SJSA1 (cell line): ENCODE measurements at places on chromosomes 2 and 18.

DNA sequence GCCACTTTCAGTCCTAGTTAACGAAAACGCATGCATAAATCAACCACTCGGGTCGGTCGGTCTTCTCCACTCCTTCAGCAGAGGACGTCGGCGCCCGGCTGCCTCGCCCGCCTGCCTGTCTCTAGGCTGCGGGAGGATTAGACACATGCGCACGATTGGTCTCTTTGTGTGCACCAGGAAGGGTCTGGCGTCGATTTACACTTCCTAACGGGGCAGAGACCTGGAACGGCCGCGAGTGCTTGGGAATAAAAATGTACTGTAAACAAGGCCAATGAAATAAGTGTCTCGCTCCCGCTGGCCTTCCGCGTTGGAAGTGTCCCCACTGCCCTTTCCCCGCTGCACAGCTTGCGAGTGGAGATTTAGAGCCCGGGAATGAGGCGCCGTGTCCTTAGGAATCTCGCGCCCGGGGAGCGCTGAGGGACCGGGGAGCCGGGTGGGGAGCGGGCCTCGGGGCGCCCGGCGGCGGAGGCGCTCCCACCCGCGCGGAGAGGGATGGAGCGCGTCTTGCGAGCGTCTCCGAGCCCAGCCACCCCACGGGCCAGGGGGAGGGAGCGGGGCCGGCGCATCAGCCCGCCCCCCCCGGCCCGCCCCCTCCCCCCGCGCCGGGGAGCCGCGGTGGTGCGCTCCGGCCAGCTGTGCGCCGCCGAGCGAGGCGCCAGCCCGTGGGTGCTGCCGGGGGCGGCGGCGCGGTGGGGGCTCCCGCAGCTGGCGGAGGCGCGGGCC lies at the start of gene DOK6:
Gene DOK6 (plus strand): TSS at position 636 of the 723 bp plus-strand sequence.
- H3K36me3 ChIP-seq = no peaks in the 10 kb centered on the region
- peak; percentile 5 for DNase-seq
- peaks cover 10% of the 10 kb centered on the region for H3K4me1 ChIP-seq
- H3K27ac ChIP-seq = no peak within 1 kb of the TSS
- H3K4me3 ChIP-seq = peak within 1 kb of the TSS; percentile 13; the same call in 1 of the 2 replicates

GRCh38 chr2:197075754-197076337 lies 149.3 kb upstream of the PGAP1 start:
- no peak overlapping the region for H3K27ac ChIP-seq
- no peak overlapping the region for H3K4me3 ChIP-seq
- H3K4me1 ChIP-seq = peaks cover 14% of the 10 kb centered on the region
- no peaks in the 10 kb centered on the region for H3K27me3 ChIP-seq
- H3K36me3 ChIP-seq = peaks cover 11% of the 10 kb centered on the region
- no peak for DNase-seq

- no peak overlapping the region for H3K27ac ChIP-seq
- 0 out of 2 replicates have a peak, but pooled peaks cover 2% of the 10 kb centered on the region for H3K27me3 ChIP-seq
- H3K4me1 ChIP-seq = no peaks in the 10 kb centered on the region
Observed at GRCh38 chr2:229485857-229486256, 214.8 kb upstream of the PID1 start.

- H3K4me3 ChIP-seq = no peak overlapping the region
- DNase-seq = no peak
- H3K27ac ChIP-seq = no peak overlapping the region
- H3K4me1 ChIP-seq = no peaks in the 10 kb centered on the region
- H3K27me3 ChIP-seq = no peaks in the 10 kb centered on the region
Observed at GRCh38 chr2:62974999-62975398, 75.6 kb upstream of the OTX1 start.

DNA sequence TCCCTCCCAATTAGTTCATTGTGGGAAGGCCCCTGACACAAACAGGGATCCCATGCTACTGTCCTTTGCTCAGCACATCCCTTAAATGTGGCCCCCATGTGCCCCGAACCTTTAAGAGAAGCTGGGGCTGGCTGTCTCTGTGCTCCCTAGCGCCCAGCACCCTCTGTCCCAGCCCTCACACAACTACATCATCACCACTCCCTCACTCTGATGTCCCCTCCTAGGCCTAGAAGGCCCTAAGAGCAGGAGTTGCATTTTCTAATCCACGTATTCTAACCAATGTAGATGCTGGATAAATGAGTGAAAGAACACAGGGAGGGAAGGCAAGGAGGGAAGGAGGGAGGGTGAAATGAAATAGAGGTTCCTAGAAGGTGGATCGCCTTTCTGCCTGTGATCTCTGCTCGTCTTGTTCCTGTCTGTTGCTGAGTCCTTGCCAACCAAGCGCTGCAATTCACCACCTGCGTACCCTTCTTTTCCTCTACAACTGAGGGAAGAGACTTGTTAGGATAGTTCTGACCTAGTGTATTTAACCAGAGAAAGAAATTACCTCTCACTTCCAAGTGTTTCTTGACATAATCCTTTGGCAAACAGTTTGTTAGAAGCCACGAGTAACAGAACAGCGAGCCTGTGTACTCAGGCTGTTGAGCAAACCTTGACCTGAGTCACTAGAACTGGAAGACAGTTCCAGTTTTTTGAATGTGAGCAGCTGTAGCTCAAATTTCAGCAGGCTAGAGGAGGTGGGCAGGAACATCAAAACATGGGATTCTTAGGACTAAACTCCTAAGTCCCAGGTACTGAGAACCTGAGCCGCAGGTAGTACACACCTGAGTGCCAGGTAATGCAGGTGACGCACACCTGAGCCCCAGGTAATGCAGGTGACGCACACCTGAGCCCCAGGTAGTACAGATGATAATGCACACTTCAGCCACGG lies 181.5 kb upstream of the ID2 start:
- no peaks in the 10 kb centered on the region for H3K4me1 ChIP-seq
- no peak overlapping the region for H3K4me3 ChIP-seq
- H3K27ac ChIP-seq = no peak overlapping the region
- no peak for DNase-seq
- H3K36me3 ChIP-seq = no peaks in the 10 kb centered on the region

DNA sequence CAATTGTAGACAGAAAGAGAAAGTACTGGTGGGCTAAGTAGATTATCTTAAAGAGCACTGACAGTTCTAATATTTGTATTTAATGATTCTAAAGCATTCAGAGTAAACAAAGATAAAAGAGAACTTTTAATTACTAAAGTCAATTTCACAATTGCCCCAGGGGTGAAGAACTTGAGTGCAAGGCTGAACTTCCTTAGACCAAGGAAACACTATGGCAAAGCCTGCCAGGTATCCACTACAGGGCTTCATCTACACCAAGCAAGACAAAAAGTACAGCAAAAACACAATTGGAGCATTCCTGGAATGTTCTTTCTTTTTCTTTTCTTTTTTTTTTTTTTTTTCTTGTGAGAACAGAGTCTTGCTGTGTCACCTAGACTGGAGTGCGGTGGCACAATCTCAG lies 46.9 kb upstream of the NDUFV2 start:
- H3K4me1 ChIP-seq = peaks cover 7% of the 10 kb centered on the region
- no peaks in the 10 kb centered on the region for H3K36me3 ChIP-seq
- no peaks in the 10 kb centered on the region for H3K27me3 ChIP-seq
- no peak overlapping the region for H3K4me3 ChIP-seq

DNA sequence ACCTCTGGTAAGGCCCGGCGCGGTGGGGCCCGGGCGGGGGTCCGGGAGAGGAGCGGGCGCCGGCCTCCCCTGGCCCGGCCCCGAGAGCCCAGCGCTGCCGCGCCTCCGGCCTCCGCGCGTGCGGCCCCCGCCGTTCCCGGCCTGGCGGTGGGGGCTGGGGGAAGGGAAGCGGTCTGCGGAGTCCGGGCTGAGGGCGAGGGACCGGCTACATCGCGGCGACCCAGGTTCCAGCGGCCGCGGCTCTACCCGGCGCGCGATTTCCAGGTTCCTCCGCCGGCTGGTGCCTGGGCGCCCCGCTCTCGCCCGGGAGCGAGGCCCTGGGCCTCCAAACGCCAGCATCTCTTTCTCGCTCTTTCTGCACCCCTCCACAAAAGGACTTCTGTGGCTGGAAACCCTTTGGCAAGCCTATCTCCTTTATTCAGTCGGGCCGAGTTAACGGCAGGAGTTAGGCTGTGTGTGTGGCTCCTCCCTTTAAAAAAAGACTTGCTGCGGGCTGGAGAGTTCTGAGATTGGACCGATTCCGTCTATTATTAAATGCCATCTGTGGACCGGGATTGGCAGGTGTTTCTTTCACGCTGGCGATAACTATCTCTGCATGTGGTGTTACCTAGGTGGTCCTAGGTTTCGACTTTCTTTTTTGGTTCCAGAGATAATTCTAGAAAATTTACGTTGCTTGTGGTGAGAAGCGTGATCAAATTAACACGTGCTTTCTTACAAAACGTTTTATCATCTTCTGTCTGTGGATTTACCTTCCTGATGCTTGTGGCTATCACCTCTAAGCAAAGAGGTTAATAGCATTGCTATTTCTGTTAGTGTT lies 592 bp downstream of the ME2 start:
- peaks cover 4% of the 10 kb centered on the region; the same call in 1 of the 2 replicates for H3K36me3 ChIP-seq
- H3K27me3 ChIP-seq = no peaks in the 10 kb centered on the region
- H3K4me3 ChIP-seq = peak overlapping the region; percentile 87
- DNase-seq = no peak

- H3K4me1 ChIP-seq = peaks cover 23% of the 10 kb centered on the region
- H3K27me3 ChIP-seq = no peaks in the 10 kb centered on the region
- H3K36me3 ChIP-seq = peaks cover 8% of the 10 kb centered on the region; the same call in 1 of the 2 replicates
- peak overlapping the region; percentile 91 for H3K4me3 ChIP-seq
Observed at GRCh38 chr2:152336854-152337510, 2.0 kb downstream of the FMNL2 start.

- H3K4me1 ChIP-seq = no peaks in the 10 kb centered on the region
- no peaks in the 10 kb centered on the region for H3K27me3 ChIP-seq
- peaks cover 32% of the 10 kb centered on the region for H3K36me3 ChIP-seq
- H3K27ac ChIP-seq = no peak overlapping the region
- H3K4me3 ChIP-seq = no peak overlapping the region
- no peak for DNase-seq
Observed at GRCh38 chr2:97766567-97766966, 53.2 kb downstream of the ZAP70 start.

DNA sequence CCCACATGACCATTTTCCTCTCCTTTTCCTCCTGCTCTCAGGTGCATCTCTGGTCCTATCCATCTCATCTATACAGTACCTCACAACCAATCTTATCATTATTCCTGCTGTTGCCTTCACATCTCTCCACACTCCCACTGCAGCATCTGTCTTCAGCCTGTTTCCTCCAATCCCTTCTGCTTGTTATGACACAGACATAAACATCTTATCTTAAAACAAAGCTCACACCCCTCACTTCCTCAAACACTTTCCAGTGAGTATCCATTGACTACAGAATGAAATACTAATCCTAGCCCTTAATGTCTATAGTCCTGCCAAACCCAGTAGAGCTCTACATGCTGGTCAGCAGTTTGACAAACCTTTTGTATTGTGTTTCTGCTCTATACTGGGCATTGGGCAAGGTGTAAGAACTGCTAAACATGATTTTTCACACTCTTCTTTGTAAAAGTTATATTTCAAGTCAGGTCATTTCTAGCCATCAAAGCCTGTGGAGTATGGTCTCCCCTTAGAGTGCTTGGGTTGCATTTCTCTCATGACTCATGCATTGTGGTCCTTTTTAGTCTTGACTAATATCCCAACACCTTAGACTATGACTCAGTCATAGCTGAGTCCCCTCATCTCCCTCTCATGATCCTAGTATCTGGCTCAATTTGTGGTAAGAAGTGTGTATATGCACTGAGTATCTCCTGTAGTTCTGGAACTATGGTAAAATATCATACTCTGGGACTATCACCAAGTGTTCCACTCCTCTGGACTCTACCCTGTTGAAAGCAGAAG lies 187.0 kb downstream of the CYRIA start:
- no peaks in the 10 kb centered on the region for H3K27me3 ChIP-seq
- DNase-seq = no peak
- H3K27ac ChIP-seq = no peak overlapping the region
- no peaks in the 10 kb centered on the region for H3K4me1 ChIP-seq
- no peaks in the 10 kb centered on the region for H3K36me3 ChIP-seq
- H3K4me3 ChIP-seq = no peak overlapping the region

GRCh38 chr2:32719933-32720716 lies 92.3 kb downstream of the TTC27 start:
- H3K4me3 ChIP-seq = no peak overlapping the region
- no peak for DNase-seq
- no peak overlapping the region for H3K27ac ChIP-seq
- no peaks in the 10 kb centered on the region for H3K36me3 ChIP-seq
- no peaks in the 10 kb centered on the region for H3K27me3 ChIP-seq

DNA sequence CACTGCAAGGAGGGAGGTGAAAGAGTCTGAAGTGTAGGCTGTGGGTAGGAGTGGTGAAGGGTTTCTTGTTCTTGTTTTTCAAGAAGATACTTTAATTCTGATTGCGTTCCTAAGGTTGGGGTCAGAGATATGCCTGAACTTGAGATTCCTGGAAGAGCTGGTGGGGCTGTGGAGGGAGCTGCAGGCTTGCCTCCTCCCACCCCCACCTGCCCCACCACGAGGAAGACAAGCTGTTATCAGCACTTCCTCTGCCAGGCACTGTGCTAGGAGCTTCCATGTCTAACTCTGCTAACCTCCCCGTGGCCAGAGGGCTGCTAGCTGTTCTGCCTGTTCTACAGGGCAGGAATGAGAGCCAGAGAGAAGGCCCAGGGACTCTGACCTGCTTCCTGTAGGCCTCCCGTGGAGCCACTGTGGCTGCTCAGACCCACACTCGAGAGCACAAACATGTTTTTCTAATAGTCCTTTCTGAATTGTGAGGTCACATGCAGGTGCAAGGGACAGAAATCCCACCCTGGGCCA lies 13.7 kb downstream of the ANKRD23 start:
- H3K4me1 ChIP-seq = peaks cover 18% of the 10 kb centered on the region
- no peak overlapping the region for H3K4me3 ChIP-seq
- H3K27me3 ChIP-seq = no peaks in the 10 kb centered on the region
- H3K36me3 ChIP-seq = peaks cover 50% of the 10 kb centered on the region
- no peak for DNase-seq

GRCh38 chr2:235621736-235622135 lies 127.9 kb downstream of the AGAP1 start:
- H3K27me3 ChIP-seq = no peaks in the 10 kb centered on the region
- no peak overlapping the region for H3K27ac ChIP-seq
- peaks cover 22% of the 10 kb centered on the region for H3K4me1 ChIP-seq
- H3K36me3 ChIP-seq = no peaks in the 10 kb centered on the region
- DNase-seq = no peak
- no peak overlapping the region for H3K4me3 ChIP-seq

- peak overlapping the region; percentile 55 for H3K27ac ChIP-seq
- no peaks in the 10 kb centered on the region for H3K27me3 ChIP-seq
- no peaks in the 10 kb centered on the region for H3K36me3 ChIP-seq
- peaks cover 32% of the 10 kb centered on the region for H3K4me1 ChIP-seq
- peak; percentile 90 for DNase-seq
Observed at GRCh38 chr2:200765139-200765951, 46.4 kb upstream of the BZW1 start.

- H3K4me3 ChIP-seq = no peak overlapping the region
- H3K36me3 ChIP-seq = no peaks in the 10 kb centered on the region
- H3K27ac ChIP-seq = no peak overlapping the region
- peaks cover 23% of the 10 kb centered on the region for H3K4me1 ChIP-seq
- no peaks in the 10 kb centered on the region for H3K27me3 ChIP-seq
Observed at GRCh38 chr18:9638886-9639285, 24.5 kb upstream of the PPP4R1 start.

- no peak overlapping the region for H3K4me3 ChIP-seq
- no peak overlapping the region for H3K27ac ChIP-seq
- H3K36me3 ChIP-seq = no peaks in the 10 kb centered on the region
- no peaks in the 10 kb centered on the region for H3K4me1 ChIP-seq
- DNase-seq = no peak
Observed at GRCh38 chr2:57313678-57314077, 732.9 kb upstream of the VRK2 start.
